Activated CD4-positive, alpha-beta T cell treated with anti-CD3 and anti-CD28 coated beads, Interleukin-2, amount 10 ng/mL, durations not matched to agents 24 days and 14 days (primary cell): ENCODE measurements at places on chromosomes 1 and 21. TPM values are rescaled to one million over a fixed set of nuclear protein-coding genes. Genes with fewer than 3 reads are reported as not detected.

IL20 gene
- total RNA-seq = not detected in 2 replicates

GPATCH3 gene
- 12.1 and 14.2 TPM in 2 replicates for total RNA-seq

GRCh38 chr1:228464487-228464983, 22.6 kb upstream of the RNF187 start:
- peak; percentile 97 for DNase-seq

DNA sequence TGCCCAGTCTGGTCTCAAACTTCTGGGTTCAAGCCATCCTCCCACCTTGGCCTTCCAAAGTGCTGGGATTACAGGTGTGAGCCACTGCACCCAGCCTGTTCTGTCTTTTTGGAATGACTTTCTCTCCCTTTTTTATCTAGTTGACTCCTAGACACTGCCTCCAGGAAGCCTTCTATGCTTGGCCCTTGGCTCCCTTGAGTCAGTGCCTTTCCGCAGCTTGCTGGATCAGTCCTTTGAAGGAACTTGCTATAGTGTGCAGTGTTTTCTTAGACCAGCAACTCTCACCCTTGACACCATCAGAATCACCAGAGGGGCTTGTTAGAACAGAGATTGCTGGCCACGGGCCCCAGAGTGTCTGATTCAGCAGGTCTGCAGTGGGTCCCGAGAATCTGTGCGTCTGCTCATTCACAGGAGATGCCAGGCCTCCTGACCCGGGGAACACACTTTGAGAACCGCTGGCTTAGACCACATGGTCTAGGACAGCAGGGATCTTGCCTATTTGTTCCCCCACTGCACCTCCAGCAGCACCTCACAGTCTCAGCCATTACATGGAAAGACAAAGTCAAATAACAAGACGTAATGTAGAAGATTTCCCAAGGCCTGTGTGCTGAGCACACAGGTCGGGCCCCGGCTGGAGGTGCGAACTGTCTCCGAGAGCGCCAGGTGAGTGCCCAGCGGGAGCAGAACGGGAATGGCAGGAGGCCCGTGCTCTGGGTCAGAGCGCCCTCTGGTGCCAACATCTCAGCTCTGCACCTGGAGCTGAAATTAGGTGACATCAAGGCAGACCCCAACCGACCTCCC, 27.4 kb upstream of the CTPS1 start:
- DNase-seq = peak; percentile 89

- no peak for DNase-seq
Observed at GRCh38 chr1:10564063-10564462, 89.3 kb downstream of the PEX14 start.

TEDDM1 gene
- total RNA-seq = not detected in 2 replicates

CORT gene
- 0.40 and 0.52 TPM in 2 replicates for total RNA-seq

- DNase-seq = peak; percentile 89
Observed at GRCh38 chr1:230972855-230973271, 5.8 kb downstream of the TTC13 start.

ACKR1 gene
- not detected in 2 replicates for total RNA-seq

PTPRC gene
- 436 and 438 TPM in 2 replicates for total RNA-seq

DNA sequence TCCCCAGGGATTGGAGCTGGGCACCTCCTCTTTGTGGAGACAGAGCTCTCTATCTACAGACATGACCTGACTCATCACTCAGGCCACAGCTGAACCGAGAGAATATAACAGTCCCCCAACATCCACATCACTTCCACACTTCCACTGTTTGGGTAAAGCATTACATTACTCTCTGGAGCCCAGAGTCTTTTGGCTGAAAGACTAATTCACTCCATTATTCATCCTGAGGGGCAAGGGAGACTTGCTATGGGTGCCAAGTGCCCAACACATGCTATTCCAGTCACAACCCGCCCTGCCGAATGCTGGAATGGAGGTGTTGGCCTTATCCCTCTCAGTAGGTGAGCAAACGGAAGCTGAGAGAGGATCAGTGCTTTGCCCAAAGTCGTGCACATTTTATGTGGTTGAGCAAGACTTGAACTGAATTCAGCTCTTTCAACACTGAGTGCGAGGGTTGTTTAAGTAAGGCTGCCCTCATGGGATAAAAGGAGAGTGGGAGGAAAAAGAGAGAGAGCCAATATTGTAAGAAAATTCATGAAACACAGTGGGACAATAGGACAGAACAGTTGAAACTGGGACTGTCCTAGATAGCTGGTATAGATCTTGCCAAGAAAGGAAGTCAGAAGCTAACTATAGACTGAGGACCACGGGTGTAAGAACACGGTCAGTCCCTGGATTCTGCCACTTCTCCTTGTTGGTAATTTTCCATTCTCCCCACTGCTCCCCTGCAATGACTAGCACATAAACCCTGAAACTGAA, 13.5 kb upstream of the CHI3L1 start:
- DNase-seq = no peak

- no peak for DNase-seq
Observed at GRCh38 chr1:90580176-90580575, 136.9 kb downstream of the BARHL2 start.

TMEM52 gene
- 1.1 and 3.1 TPM in 2 replicates for total RNA-seq

DDR2 gene
- 0.37 and 0.45 TPM in 2 replicates for total RNA-seq

GRCh38 chr21:32237021-32237420, 41.8 kb downstream of the MIS18A start:
- DNase-seq = no peak
